Prostate gland (tissue), 2 donors: ENCODE measurements at places on chromosomes 6 and 20. TPM values are rescaled to one million over a fixed set of nuclear protein-coding genes. Genes with fewer than 3 reads are reported as not detected.

CCDC170 gene
- 0.32 TPM for total RNA-seq

IFT52 gene
- 21.3 TPM for total RNA-seq

DNA sequence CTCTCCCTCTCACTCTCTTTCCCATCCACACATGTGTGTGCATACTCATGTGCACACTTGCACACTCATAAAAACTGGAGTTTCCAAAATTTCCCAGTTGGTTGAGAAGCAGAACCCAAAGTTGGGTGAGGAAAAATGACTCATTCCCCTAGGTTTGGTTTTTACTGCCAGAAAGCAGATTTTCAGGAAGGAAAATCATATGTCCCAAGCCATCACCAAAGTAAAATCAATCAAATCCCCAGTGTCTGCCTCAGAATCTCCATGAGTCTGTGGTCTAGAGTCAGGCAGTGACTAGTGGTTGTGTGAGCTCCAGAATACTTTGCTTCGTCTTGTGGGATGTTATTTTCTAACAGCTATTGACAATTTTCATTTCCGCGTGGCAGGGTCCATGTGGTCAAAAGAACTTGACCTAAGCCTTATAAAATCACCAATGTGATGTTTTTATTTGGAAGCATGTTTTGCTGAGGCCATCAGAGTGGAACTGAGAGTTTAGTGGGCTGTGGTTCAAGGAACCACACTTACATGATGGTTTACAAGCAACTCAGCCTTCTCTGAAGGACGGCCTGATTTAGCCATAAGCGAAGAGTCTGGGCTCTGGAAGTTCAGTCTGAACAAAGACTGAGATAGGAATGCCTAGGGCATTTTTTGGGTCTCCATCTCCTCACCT is 81.9 kb upstream of the CCN6 start:
- no peak overlapping the region for H3K4me3 ChIP-seq
- H3K36me3 ChIP-seq: no peaks in the 10 kb centered on the region
- no peak overlapping the region for H3K27ac ChIP-seq

- H3K27ac ChIP-seq: no peak overlapping the region
- no peaks in the 10 kb centered on the region for H3K4me1 ChIP-seq
- no peaks in the 10 kb centered on the region for H3K36me3 ChIP-seq
- H3K27me3 ChIP-seq: no peaks in the 10 kb centered on the region
- H3K4me3 ChIP-seq: no peak overlapping the region
These were observed 152.9 kb downstream of the JARID2 start for GRCh38 chr6:15398633-15399275.

- DNase-seq: no peak
- no peak overlapping the region for H3K4me3 ChIP-seq
- H3K27me3 ChIP-seq: no peaks in the 10 kb centered on the region
- H3K4me1 ChIP-seq: no peaks in the 10 kb centered on the region
- no peaks in the 10 kb centered on the region for H3K36me3 ChIP-seq
These were observed 201.9 kb upstream of the PMEPA1 start for GRCh38 chr20:57911512-57912226.

- no peaks in the 10 kb centered on the region for H3K4me1 ChIP-seq
- H3K27me3 ChIP-seq: no peaks in the 10 kb centered on the region
- DNase-seq: no peak
- H3K36me3 ChIP-seq: no peaks in the 10 kb centered on the region
- no peak overlapping the region for H3K27ac ChIP-seq
These were observed 3.2 kb upstream of the RFPL4B start for GRCh38 chr6:112343977-112344376.

DNA sequence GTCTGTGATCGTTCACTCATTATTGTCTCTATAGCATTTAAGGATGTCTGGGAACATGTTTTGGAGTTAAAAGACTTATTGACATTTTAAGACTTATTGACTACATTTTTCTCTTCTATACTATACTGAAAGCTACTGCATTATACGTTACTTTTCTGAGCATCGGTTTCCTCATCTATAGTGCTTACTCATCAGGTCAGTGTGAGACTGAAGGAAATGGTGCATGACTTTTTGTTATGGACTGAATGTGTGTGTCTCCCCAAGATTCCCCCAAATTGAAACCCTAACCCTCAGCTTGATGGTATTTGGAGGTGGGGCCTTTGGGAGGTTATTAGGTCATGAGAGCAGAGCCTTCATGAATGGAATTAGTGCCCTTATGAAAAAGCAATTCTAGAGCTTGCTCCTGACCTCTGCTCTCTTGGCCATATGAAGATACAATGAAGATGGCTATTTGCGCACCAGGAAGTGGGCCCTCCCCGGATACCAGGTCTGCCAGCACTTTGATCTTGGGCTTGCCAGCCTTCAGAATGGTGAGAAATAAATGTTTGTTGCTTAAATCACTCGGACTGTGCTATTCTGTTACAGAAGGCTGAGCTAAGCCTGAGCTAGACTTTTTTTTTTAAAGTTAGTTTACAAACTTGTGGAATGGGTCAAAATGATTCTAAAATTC is 243.7 kb upstream of the RREB1 start:
- H3K36me3 ChIP-seq: no peaks in the 10 kb centered on the region
- no peak for DNase-seq
- no peak overlapping the region for H3K4me3 ChIP-seq
- H3K27ac ChIP-seq: no peak overlapping the region

BPHL gene
- 17.7 TPM for total RNA-seq

DNA sequence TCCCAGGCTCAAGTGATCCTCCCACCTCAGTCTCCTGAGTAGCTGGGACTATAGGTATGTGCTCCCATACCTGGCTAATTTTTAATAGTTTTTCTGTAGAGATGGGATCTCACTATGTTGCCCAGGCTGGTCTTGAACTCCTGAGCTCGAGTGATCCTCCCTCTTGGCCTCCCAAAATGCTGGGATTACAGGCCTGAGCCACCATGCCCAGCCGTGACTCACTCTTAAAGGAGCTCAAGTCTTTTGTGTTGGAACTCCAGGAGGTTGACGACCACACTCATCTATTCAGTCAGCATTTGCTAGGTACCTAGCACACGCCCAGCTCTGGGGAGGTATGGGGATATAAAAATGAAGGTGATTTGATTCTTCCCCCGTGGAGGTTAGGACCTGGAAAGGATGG is 62.8 kb downstream of the UTRN start:
- no peaks in the 10 kb centered on the region for H3K27me3 ChIP-seq
- no peak for DNase-seq
- H3K4me3 ChIP-seq: no peak overlapping the region
- H3K27ac ChIP-seq: no peak overlapping the region

SLC4A11 gene
- total RNA-seq: 9.2 TPM

SLC13A3 gene
- total RNA-seq: 16.9 TPM

DNA sequence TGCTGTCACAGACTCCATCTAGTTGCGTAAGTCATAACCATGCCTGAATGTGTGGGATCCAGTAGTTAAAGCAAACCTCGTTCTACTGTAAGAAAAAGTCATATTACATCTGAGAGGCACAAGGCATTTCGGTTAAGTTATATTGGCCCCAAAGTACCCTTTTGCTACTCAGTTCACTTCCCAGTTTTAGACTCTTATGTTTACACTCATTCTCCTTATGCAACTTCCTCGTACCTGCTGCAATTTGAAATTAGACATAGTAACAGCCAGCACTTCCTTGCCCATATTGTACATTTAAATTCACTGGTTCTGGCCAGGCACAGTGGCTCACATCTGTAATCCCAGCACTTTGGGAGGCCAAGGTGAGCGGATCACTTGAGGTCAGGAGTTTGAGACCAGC is 37.0 kb downstream of the PEX7 start:
- H3K27me3 ChIP-seq: no peaks in the 10 kb centered on the region
- no peak overlapping the region for H3K27ac ChIP-seq
- no peak for DNase-seq
- H3K36me3 ChIP-seq: no peaks in the 10 kb centered on the region

DNA sequence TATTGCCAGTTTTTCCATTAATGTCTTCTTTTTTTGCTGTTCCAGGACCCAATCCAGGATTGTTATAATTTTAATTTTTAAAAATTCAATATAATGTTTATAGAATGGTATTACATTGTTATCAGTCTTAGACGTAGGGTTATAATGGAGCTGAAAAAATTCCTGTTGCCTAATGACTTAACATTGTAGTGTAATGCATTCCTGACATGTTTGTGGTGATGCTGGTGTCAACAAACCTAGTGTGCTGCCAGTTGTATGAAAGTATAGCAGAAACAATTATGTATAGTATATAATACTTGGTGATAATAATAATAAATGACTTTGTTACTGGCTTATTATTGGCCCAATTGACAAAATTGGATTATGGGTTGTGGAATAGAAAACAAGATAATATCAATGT is 30.4 kb downstream of the KIZ start:
- H3K4me3 ChIP-seq: no peak overlapping the region
- H3K27ac ChIP-seq: no peak overlapping the region
- no peak for DNase-seq

- H3K4me1 ChIP-seq: no peaks in the 10 kb centered on the region
- no peak for DNase-seq
- H3K27me3 ChIP-seq: no peaks in the 10 kb centered on the region
- H3K4me3 ChIP-seq: no peak overlapping the region
- H3K36me3 ChIP-seq: no peaks in the 10 kb centered on the region
These were observed 47.4 kb downstream of the SULF2 start for GRCh38 chr20:47737923-47738322.

DNA sequence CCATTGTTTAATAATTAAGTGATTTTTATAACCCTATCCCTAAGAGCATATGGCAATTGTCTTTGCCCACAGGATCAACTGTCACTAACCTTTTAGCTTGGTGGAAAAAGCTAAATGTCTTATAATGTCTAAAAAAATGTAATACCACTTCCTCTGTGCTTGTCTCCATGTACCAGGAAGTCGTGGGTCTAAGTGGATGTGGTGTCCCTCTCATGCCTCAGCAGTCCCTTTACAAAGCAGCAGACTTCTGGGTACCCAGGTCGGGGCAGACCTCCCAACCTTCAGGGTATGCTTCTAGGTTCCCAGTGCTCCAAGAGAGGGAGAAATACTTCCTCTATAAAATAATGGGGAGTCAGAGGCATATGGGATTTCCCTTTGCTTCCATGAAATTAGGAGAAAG is 74.7 kb downstream of the ZHX3 start:
- no peak for DNase-seq
- H3K27ac ChIP-seq: no peak overlapping the region
- H3K4me1 ChIP-seq: peaks cover 2% of the 10 kb centered on the region
- H3K4me3 ChIP-seq: no peak overlapping the region

ZSCAN16 gene
- total RNA-seq: 5.3 TPM

DNA sequence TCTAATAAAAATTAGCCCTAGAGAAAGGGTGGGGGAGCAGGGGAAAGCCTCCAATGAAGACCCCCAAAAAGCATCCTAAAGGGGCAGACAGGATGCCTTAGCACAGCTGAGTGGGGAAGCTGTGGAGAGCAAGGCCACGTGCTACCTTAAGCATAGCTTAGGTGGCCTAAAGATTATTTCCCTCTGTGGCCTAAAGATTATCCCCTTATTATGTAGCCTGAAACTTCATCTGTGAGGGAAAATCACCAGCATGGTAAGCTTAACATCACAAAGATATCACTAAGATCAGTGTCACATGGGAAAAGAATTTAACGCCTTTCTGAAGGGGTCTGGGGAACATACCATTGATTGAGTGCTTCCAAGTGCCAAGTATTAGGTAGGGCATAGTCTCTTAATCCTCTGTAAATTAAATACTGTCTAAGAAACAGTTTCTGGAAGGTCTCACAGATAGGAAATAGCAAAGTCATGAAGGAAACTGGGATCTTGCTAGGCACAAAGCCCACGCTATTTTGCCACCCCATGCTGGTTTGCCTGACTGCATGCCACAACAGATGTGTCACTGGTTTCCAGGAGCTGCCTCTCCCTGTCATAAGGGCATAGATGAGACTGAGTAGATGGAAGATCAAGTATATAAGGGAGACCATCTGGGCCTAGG is 170.0 kb downstream of the HACE1 start:
- H3K4me1 ChIP-seq: no peaks in the 10 kb centered on the region
- DNase-seq: no peak
- no peak overlapping the region for H3K27ac ChIP-seq
- H3K36me3 ChIP-seq: no peaks in the 10 kb centered on the region

GRCh38 chr6:11961923-11962322 is 50.2 kb upstream of the HIVEP1 start:
- H3K4me3 ChIP-seq: no peak overlapping the region
- H3K27ac ChIP-seq: no peak overlapping the region
- H3K27me3 ChIP-seq: no peaks in the 10 kb centered on the region
- DNase-seq: no peak

DNA sequence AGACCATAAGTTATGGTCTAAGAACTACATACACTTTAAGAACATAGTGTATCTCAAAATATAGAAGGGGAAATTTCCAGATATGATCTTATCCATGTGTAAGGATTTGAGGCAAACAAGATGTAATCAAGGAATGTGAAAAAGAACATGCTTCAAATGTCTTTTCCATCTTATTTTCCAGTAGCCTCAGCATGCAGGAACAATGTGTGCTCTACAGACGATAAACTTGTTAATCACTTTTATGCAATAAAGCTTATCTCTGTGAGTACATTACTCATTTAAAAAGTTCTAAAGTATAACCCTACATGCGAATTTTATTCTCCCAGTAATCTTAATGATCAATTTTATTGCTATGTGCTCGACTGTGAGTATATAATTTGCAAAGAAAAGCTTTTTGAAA is 185.2 kb downstream of the ALDH8A1 start:
- no peaks in the 10 kb centered on the region for H3K36me3 ChIP-seq
- H3K4me3 ChIP-seq: no peak overlapping the region
- H3K27ac ChIP-seq: no peak overlapping the region
- DNase-seq: no peak
- no peaks in the 10 kb centered on the region for H3K4me1 ChIP-seq
- H3K27me3 ChIP-seq: peaks cover 2% of the 10 kb centered on the region

DNA sequence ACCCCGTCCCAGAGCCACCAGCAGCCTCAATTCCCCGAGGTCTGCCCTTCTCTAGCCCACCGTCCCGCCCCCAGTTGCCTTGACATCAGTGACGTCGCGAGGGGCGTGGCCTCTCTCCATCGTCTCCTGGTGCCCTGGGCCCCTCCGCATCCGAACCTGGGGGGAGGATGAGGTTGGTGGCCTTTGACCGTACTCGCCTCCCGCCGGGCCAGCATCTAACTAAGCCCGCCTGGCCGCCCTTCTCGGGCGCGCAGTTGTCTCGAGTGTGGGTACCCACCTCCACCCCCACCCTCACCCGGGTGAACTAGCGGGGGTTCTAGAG is 5.5 kb upstream of the ARMC12 start:
- H3K27me3 ChIP-seq: no peaks in the 10 kb centered on the region
- no peaks in the 10 kb centered on the region for H3K36me3 ChIP-seq
- H3K4me1 ChIP-seq: peaks cover 62% of the 10 kb centered on the region
- peak overlapping the region; percentile 46 for H3K4me3 ChIP-seq
- DNase-seq: peak; percentile 93
- peak overlapping the region; percentile 100 for H3K27ac ChIP-seq

MUC22 gene
- total RNA-seq: not detected

DNA sequence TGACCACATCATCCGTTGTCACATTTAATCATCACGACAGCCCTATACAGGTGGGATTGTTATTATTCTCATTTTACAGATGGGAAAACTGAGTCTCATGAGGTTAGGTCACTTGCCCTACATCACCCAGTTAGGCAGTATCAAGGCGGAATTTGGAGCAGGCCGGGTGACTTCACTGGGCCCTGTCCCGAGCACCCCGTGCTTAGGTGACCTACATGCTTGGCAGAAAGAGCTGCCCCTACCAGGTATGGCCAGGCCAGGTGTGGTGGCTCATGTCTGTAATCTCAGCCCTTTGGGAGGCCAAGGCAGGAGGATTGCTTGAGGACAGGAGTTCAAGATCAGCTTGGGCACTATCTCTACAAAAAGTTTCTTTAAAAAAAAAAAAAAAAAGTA is 44.0 kb downstream of the RIN2 start:
- no peaks in the 10 kb centered on the region for H3K27me3 ChIP-seq
- H3K27ac ChIP-seq: no peak overlapping the region
- DNase-seq: no peak
- no peak overlapping the region for H3K4me3 ChIP-seq
